Activated CD4-positive, alpha-beta T cell treated with anti-CD3 and anti-CD28 coated beads for 36 hours (primary cell): ENCODE measurements at places on chromosomes 16 and 17.

DNA sequence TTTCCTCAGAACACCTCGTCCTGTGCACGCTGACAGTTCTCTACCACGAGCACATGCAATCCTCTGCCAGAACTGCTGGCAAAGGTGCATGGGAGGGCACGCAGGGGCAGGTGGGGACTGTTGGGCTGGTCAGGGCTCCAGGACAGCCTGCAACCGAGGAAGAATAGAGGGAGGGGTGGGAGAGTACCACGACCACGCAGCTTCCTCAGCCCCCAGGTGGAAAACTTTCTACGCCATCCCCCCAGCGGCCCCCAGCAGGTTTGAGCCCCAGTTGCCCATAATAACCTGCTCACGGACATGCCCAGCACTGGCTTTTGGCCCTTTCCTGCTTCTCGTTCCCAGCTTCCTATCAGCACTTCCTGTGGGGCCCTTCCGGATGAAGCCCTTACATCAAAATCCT lies 199.3 kb downstream of the C16orf95 start:
- no peak for DNase-seq

DNA sequence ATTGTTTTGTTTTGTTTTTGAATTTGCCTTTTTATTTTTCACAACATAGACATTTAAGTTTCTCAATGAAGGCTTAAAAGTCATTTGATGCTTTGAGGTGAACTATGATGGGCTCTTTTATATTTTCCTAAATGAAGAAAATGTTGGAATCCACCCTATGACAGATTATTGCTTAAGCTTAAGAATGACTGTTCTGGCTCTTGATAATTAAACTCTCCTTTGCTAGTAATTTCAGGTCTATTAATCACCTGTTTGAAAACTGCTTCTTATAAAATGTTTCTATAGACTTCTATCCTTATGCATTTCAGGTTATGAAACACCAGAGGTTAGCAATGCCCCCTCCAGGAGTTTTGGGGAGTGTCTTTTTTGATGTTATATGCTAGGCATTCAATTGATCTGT lies 424.1 kb upstream of the DYNLRB2 start:
- DNase-seq = no peak

- peak; percentile 60 for DNase-seq
Measured at GRCh38 chr17:77451894-77452852, 311.4 kb downstream of the SEC14L1 start.

- peak; percentile 58 for DNase-seq
Measured at GRCh38 chr17:39225959-39226683, 376 bp upstream of the STAC2 start.

- no peak for DNase-seq
Measured at GRCh38 chr17:19727501-19728078, 11.2 kb upstream of the SLC47A2 start.

GRCh38 chr16:4972938-4973587 lies 14.9 kb downstream of the SEC14L5 start:
- peak; percentile 8 for DNase-seq

DNA sequence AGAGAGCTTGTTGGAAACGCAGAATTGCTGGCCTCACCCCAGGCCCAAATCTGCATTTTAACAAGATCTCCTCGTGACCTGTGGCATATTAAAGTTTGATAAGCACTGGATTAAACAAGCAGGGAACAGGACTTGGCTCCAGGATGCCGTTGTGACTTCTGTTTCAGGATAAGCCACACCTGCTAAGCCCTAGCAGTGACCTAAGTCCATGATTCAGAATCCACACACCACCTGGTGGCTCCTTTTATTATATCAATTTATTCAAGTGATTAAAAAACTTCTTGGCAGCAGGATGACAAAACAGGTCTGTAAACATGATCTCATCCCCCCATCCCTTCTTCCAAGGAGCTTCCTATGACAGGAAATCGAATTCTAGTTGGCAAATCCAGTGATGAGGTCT lies 9.1 kb downstream of the NAGPA start:
- no peak for DNase-seq

GRCh38 chr17:70110443-70110880 lies 35.4 kb downstream of the KCNJ16 start:
- DNase-seq = no peak

- DNase-seq = no peak
Measured at GRCh38 chr16:27965801-27966200, 97.7 kb downstream of the GSG1L start.

- no peak for DNase-seq
Measured at GRCh38 chr17:75722076-75722475, 817 bp downstream of the ITGB4 start.

DNA sequence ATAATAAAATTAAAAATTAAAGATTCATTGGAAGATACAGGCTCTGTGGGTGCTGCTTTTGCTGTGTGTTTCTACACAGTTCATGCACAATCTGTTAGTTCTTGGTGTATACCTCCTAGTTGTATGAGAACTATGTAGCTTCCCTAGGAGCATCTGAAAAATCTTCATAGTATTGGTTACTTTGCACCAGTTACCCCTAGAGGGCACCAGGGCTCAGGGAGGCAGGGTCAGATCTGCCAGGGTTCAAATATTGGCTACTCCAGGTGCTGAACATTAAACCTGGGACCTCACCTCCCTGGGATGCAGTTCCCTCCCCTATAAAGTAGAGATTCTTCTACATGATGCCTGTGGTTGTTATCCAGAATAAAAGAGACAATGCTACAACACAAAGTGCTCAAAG lies 583.0 kb upstream of the CDH11 start:
- no peak for DNase-seq
